ENCODE measurements at places on chromosomes 2 and 18.

DNA sequence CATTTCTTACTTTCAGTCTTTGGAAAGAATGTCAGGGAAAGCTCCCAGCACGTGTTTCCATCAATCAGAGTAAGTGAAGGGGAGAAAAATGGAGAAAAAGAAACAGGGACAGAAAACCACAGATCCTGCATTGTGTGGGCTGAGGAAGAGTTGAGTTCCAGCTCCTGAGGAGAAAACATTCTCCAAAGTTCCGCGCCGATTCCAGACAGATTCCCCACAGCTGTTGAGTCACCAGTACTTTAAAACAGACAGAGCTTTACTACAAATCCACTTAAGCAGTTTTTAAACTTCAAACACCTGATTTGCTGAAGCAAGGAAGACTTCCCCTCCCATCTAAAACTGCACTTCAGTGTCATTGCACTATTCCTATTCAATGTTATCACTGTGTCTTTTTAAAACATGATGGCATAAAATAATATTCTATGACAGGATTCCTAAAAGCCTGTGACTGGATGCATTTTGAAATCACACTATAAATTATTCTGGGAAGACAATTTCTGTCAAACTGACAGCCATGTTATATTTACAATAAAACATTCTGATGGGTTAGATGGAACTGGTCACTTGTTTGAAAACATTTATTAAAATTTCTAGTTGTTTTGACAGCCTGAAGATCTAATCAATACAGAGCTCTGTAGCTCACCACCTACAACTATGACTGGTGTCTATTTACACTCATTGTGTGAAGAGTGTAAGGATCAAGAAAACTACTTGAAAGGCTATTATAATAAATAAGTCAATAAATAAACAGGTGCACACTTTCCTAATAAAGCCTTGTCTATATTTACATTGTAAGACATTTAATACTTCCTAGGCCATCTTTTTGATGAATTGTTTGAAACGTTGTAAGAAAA is 40.9 kb downstream of the TCF4 start:
- no peak for DNase-seq

DNA sequence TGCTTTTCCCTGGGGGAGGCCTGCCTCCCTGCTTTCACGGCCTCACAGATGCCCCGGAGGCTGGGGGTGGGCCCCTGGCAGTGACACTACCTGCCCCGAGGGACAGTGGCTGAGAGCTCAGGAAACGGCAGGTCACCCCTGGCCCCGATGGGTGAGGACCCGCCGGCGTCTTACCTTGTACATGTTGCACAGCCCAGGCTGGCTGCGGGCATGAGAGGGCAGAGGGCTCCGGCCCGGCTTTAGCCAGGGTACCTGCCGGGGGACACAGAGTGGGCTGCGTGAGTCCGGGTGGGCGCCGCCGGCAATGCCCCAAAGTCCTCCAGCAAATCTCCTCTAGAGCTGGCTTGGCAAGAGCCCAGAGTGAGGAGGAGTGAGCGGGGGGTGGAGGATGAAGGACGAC is 122.9 kb downstream of the MBP start:
- DNase-seq: no peak

DNA sequence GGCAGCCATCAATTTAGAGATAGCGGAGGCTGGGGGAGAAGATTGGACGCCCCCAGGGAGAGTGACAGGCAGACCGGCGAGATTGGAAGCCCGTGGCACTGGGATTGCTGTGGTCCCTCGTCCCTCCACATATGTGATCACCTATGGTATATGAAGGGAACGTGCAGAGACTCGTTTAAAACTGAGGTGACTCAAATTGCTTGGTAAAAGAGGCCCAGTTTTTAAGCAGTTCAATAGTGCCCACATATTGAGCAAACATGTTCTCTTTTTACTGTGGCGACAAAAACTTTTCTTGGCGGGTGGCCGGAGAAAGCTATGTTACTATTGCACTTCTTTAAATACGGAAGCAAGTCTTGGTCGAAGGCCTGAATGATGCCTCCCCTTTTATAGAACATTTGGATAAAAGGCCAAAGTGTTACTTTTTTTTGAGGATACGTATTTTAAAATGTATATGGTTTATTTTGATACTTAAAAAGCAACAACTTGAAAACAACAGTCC is 9.1 kb downstream of the B3GNT2 start:
- DNase-seq: no peak

DNA sequence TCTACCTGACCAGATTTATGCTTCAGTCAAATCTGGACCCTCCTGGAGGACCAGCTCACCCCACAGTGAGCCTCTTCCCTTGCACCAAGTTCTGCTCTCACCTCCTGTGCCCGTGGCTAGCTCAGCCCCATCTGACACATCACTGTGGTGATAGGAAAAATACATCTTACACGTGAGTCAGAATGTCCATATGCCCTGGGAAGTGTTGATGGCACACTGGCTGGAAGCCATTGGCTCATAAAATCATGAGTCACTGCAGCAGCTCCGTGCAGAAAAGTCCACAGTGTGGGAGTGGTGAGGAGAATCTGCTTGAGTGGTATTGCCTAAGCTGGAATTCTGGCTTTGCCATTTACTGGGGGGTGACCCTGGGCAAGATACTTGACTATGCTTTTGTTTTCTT is 42.6 kb upstream of the RAPGEF4 start:
- DNase-seq: no peak

DNA sequence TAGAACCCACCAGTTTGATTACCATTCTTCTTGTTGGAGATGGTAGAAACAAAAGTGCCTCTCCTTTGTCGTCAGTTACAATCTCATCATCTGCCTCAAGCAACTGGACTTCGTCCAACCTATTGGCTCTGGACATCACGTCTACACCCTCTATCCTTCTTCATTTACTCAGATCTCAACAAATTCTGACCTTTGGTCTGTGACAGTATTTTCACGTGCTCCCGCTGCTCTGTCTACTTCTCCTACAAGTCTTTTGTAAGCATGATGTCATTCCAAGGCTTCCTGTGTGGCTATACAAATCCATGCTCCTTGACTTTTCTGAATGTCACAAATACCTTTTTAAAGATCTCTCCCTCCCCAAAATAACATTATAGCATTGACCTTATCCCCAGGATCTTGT is 43.0 kb upstream of the PID1 start:
- no peak for DNase-seq

GRCh38 chr18:75226286-75226955 is 15.8 kb downstream of the TSHZ1 start:
- no peak for DNase-seq

Data from hypothalamus (tissue), 51 donors.